ENCODE measurements at places on chromosomes 5 and 9.

GRCh38 chr5:4907571-4907970 is 232.6 kb upstream of the ADAMTS16 start:
- no peak for DNase-seq

DNA sequence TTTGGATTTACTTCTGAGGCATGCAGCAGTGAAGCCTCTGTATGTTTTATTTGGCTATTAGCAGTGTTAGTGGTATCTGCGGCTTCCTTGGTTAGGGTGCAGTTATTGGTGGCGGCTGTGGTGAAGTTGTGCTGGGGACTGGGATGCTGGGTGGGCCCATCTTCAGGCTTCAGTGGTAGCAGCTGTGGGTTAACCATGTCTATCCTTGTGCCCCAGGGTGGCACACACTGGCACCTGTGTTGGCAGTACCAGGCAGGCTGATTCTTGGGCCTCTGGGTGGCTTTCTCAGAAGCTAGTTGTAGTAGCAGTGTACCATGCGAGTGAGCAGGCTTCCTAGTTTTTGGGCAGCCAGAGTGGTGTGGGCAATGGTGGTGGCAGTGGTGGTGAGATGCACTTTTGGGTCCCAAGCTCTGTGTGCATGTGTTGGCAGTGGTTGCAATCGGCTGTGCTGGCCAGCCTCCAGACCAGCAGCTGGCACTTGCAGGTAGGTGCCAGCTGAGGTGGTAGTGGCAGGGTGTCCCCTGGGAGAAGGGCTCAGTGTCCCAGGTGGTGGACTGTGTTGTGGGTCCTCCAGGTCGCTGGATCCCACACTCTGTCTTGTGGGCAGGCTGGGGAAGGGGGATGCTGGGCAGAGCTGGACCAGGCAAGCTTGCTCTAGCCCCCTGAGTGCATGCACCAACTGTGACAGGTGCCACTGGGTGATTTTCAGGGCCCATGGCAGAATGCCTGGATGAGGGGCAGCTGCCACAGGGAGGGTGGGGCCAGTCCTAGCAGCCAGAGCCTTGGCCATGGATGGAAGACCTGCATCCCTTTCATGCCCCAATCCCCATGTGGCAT is 13.6 kb downstream of the AHRR start:
- DNase-seq: no peak

DNA sequence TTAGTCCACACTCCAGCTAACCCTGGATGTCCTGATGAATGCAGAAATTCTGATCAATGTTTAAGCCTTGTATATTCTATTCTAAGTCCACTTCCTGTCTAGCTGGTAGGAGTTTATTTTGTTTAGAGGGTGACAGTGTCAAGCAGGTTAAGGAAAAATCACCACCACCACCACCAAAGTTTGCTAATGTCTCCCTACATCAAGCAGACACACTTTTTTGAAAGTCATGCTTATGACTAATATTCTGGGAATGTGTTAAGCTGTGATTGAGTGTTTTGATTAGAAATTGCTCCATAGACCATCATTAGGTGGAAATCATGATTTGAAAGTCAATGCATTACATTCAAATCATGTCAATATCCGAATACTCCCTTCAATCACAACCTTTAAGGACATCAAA is 1530.1 kb downstream of the MAT2B start:
- no peak for DNase-seq

- peak; percentile 68 for DNase-seq
Measured at GRCh38 chr5:87361536-87362213, 51.1 kb downstream of the CCNH start.

- no peak for DNase-seq
Measured at GRCh38 chr9:137294681-137295237, 7.3 kb downstream of the NRARP start.

DNA sequence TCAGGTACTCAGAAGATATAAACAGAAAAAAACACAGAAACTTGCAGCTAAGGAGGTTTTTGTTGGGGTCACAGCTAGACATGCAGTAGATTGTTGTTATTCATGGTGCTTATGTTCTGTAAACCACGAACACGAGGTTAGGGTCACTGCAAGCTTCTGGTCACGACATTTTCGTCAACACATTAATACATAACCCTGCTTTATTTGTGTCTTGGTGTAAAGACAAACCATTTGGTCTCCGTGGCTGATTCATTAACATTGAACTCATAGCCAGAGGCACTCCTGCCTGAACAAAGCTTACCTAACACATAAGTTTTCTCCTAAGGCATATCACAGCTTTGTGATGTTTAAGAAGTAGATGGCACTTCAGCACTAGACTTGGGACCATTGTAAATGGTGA is 16.9 kb downstream of the TEK start:
- DNase-seq: no peak

DNA sequence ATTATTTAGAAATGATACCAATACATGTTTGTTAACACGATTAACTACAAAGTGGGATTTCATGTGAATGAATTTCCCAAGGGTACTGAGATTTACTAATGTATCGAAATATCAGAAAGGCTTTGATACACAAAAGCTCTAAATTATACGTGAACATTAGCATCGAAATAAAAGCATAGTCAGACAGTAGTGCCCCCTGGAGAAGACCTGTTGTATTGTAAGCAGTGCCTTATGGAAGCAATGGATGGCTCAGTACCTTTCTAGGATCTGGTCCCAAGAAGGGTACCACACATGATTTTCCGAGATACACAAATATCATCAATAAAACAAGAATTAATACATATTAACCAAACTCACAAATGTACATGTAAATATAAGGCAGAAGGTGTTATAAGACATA is 153.8 kb downstream of the CDH12 start:
- DNase-seq: no peak

GRCh38 chr5:142506046-142506445 is 179.8 kb downstream of the FGF1 start:
- peak; percentile 36 for DNase-seq

- no peak for DNase-seq
Measured at GRCh38 chr9:83425240-83425639, 113.0 kb downstream of the FRMD3 start.

DNA sequence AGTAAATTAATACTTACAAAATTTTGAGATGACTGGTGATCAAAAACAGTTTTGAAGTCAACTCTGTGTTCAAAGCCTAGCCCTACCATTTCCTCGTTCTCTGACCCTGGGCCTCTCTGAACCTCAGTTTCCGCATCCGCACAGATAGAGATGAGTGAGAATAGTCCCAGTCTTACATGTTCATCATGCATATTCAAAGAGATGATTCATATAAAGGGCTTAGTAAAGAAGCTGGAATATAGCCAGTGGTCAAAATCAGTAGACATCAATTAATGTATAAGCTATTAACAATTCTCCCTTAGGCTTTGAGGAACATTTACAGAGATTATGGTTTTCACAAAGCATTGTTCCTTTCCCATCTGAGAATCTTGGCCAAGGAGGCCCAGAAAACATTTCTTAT is 250.6 kb downstream of the SPOCK1 start:
- DNase-seq: peak; percentile 12

DNA sequence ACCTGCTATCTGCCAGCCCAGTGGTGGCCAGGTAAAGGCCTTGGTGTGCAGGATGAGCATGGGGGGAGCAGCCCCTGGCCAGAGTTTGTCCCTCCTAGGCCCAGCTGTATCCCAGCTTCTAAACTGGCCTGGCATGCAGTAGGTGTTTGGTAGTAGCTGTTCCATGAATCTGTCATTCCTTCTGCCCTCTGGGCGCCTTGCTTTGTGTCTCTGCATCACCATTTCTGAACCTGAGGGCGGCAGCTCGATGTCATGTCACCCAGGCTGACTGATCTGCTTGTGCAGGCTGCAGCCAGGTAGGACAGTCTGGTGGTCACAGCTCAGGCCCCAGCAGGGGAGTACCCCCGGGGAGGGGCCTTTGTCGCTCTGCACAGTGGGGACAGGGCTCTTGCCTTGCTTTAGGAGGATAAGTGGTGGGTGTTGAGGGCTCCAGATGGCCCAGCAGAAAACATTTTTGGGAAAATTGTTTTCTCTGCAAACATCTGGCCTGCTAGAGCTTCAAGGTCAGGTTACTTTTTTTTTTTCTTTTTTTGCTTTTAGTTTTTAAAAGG is 4.6 kb upstream of the SUSD3 start:
- DNase-seq: no peak

- DNase-seq: no peak
Measured at GRCh38 chr9:138022121-138022741, 144.6 kb downstream of the CACNA1B start.

GRCh38 chr9:33202018-33202417 is 34.9 kb upstream of the B4GALT1 start:
- no peak for DNase-seq

GRCh38 chr5:73705364-73705763 is 79.4 kb downstream of the ARHGEF28 start:
- DNase-seq: no peak

- peak; percentile 6 for DNase-seq
Measured at GRCh38 chr5:120942596-120943350, 478.7 kb downstream of the PRR16 start.

DNA sequence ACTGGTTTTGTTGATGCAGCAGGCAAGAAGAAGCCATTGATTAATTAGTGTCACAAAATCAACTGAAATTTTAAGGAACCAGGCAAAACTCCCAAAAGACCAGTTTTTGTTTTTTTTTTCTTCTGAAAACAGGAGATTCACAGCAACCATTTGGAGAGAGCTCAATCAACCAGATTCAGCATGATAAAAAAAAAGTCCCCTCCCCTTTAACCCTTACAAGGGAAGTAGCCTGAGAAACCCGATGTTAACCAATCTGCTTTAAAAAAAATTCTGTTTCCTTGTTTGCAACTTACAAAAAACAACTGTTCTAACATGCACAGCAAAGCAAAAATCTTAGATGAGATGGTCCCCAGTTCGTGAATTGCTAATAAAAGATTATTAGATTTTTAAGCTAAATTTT is 59.7 kb downstream of the HMHB1 start:
- DNase-seq: no peak

DNA sequence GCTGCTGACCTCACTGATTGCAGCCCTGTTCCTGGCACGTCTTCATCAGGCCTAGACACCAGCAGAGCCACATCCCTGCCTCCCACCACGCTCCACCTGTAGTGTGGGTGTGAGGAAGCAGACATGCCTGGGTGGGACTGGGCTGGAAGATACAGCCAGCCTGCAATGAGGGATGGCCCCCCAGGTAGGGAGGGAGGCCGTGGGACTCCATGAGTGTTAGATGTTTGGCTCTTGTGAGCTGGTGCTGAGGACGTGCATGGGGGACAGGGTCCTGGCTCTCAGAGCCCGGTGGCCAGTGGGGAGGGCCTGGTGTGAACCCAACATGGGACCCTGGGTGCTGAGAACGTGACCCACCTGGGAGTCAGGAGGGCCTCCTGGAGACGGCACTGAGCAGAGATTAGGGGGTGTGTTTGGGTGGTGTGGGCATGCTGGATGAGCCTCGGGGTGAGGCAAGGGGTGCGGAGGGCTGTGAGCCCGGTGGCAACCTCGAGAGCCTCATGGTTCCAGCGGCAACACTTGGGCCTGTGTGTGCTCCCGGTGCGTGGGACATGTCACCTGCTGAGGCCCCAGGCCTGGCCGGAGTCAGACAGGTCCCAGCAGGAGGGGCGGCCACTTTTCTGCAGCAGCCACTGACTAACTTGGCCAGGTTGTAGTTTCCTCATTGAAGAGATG is 87.6 kb downstream of the PHF2 start:
- DNase-seq: no peak

DNA sequence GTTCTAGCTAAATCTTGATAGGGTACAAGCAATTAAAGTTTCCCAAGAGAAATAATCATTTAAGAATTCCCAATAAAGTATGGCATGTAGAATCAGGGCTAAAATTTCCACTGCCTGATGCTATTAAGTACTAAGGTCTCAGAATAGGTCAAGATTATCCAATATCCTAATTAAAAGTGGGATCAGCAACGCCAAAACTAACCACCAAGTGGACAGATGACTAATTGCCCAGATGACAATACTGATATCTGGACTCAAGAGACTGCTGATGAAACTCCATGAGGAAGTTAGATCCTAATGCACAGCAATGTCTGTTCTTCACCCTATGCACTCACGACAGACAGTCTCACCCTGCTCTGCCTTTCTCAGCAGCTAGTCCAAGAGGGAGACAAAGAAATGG is 14.3 kb downstream of the DEPDC1B start:
- DNase-seq: no peak

- DNase-seq: no peak
Measured at GRCh38 chr9:103533318-103533717, 538.2 kb downstream of the CYLC2 start.

DNA sequence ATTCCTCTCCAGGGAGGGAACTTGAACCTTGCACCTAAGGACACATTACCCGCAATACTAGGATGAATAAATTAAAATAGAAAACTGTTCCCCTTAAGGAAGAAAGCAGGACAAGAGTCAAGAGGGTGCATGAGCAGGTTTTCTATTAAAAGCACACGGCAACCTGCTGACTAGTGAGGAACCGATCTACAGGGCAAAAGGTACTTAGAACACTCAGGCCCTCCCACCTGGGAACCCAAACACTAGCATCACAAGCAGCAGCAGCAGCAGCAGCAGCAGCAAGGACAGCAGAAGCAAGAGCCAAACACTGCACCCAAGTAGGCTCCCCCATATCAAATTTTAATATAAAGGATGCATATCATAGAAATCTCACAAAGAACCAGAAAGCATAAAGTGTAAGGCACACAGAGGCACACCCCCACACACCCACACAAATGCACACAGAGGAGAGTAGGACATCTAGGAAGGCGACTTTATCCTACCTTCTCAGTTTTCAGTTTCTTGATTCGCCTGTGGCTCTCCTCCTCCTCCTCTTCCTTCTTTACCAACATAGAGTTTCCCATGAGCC is 2.8 kb downstream of the ZNF608 start:
- no peak for DNase-seq

GRCh38 chr9:109704546-109704945 is 75.5 kb upstream of the PALM2AKAP2 start:
- no peak for DNase-seq

- no peak for DNase-seq
Measured at GRCh38 chr9:88973281-88974045, 17.8 kb upstream of the S1PR3 start.

DNA sequence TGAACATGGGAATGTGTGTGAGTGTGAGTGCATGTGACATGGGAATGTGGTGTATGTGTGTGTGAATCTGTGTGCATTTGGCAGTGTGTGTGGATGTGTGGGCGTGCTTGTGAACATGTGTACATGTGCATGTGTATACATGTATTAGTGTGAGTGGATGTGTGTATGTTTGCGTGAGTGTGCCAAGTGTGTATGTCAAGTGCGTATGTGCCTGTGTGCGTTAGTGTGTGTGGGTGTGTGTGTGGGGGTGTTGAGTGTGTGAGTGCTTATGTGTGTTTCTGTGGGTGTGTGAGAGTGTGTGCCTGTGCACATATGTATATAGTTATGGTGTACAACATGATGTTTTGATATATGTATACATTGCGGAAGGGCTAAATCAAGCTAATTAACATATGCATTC is 244.3 kb downstream of the GADD45G start:
- no peak for DNase-seq

GRCh38 chr5:158309088-158309807 is 450.3 kb upstream of the CLINT1 start:
- DNase-seq: peak; percentile 18

Data from fibroblast of skin of abdomen (primary cell).